ENCODE measurements at places on chromosomes 13 and 19.

- no peak for DNase-seq
Observed at GRCh38 chr13:105573136-105573535, 962.3 kb downstream of the EFNB2 start.

DNA sequence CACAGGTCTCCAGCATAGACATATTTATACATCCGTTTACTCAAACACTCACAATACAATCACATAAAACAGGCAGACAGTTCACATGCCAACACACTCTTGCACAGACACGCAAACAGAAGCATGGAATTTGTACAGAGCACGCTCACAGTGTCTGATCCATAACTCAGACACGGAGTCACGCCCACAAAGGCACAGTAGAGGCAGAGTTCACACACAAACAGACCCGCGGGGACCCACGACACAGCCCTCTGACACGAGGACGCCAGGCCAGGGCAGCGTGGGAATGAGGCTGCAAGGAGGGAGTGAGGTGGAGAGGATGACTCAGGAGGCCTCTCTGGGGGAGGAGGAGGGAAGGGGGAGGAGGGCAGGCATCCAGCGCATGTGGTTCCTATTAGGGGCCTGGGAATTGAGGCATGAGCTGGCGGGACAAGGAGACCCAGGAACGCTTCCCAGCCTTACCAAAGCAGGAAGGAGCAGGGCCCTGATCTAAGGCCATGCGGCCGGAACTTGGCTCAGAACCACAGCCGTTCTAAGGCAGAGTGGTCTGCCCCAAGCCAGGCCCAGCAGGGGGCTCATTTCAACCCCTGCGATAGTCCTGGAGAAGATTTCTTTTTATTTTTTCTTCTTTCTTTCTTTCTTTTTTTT is 9.1 kb upstream of the OLFM2 start:
- DNase-seq, result no peak

GRCh38 chr19:32129141-32129540 is 216.3 kb upstream of the ZNF507 start:
- DNase-seq, result no peak

- no peak for DNase-seq
Observed at GRCh38 chr13:50236898-50237318, 221.7 kb downstream of the KCNRG start.

DNA sequence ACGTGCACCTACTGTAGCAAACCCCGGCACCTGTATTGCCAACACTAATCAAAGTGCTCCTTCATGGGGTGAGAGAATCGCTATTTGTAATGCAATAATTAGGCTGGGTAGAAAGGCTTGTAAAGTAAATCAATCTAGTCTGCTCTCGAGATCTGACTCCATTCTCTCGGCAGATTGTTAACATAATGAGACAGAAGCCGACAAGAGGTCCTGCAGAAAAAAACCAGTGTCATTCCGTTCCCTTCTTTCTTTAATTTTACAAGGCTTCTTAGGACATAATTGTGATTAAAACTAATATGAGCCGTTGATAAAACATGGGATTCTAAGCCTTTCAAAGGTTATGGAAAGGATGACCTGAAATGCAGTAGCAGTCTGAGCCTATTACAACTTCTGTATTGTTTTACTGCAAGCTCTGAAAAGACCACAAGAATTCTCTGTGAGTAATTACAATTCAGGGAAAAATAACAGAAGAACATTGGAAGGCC is 530.0 kb downstream of the PCDH9 start:
- no peak for DNase-seq
